Neuronal stem cell (in vitro differentiated cells): ENCODE measurements at places on chromosomes 3 and 15.

GRCh38 chr15:83554558-83554957 lies 99.4 kb upstream of the ADAMTSL3 start:
- no peak for DNase-seq

- DNase-seq = no peak
Observed at GRCh38 chr3:100537646-100538338, 45.4 kb downstream of the TMEM45A start.

- DNase-seq = no peak
Observed at GRCh38 chr3:61358364-61358763, 107.1 kb upstream of the FHIT start.

- DNase-seq = no peak
Observed at GRCh38 chr3:152428577-152428976, 159.8 kb downstream of the MBNL1 start.

DNA sequence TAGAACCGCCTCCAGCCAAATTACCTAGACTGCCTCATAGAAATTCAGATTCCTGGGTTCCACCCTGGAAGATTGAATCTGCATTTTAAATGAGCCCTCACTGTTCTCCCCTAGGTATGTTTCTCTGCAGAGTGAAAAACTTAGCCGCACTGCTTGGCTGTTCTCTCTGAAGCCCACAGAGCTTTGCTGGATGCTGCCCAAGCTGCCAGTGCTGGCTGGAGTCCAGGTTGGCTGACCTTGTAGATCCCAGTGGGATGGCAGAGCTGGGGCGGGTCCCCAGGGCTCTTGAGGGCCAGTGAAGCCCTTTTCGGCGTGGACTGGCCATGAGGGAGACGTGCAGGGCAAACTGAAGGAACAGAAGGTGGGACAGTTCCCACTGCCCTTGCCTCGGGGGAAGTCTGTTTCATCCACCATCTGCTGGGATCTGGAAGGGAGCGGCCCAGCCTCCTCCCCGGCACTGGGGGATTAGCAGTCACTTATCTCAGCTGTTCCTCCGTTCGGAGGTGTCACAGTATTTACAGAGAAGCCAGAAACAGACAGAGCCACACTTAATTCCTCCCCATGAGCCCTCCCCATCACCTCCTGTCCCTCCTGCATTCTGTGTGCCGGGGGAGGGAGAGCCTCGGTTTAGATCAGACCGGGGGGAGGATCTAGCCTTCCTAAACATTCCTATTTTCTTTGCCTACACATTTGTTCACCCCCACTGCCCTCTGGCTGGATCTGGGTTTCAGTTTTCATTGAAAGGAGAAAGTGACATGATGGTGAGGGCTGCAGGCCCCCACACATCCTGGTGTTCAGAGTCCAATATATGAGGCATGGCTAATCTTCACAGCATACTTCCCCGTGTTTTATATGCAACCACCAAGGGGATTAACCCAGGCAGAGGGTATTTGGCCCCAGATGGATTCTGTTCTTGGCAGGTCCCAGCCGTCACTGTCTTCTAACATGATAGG lies 4.1 kb upstream of the ACTC1 start:
- DNase-seq = no peak

DNA sequence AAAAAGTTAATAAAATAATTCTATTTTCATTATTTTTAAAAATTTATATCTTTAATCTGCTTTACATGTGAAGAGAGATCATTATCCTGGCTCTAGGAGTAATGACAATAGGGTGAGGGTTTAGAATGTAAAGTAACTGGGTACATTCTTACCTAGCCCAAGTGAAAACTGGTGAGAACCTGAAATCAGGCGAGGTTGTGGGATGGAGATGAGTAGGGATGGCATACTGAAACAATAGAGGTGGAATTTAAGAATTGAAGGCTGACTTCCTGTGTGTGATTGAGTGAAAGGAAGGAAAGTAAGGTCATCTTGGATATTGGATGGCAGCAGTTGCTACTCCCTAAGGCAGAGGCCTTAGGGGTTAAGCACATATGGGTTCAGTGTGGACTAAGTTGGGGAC lies 82.7 kb downstream of the MYRIP start:
- no peak for DNase-seq

DNA sequence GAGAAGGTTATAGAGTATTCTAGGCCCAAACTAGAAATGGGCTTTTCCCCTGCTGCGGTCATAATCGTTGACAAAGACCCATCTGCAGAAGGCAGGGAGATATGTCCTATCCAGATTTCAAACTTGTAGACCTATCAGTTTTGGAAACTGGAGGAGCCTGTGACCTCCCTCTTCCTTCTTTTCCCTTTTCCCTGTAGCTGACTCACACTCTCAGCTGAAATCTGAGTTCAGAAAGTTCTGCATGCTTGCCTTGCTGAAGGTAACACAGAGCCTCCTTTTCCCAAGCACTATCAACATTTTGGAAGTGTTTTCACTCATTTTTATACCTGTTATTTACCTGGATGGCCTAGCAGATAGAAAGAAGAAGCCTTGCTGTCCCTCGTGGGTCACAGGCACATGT lies 59.1 kb upstream of the PSMD6 start:
- DNase-seq = no peak

- no peak for DNase-seq
Observed at GRCh38 chr3:126466886-126467610, 8.6 kb downstream of the ZXDC start.

GRCh38 chr3:21216598-21216997 lies 534.4 kb downstream of the ZNF385D start:
- no peak for DNase-seq

DNA sequence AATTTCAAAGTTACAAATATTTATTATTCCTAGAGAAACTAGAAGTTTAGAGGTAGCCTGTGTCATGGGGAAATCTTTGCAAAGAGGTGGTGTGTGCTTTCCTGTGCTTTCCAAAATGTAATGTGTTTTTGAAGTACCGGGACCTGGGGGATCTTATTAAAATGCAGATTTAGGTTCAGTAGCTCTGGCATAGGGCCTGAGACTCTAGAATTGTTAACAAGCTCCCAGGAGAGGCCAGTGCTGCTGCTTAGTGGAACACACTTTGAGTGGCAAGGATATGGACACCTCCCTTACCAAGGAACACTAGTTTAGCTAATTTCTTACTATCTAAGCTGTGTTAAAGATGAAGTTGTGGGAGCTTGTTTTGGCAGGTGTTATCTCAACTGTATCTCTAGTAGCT lies 428.9 kb downstream of the VGLL3 start:
- DNase-seq = no peak

DNA sequence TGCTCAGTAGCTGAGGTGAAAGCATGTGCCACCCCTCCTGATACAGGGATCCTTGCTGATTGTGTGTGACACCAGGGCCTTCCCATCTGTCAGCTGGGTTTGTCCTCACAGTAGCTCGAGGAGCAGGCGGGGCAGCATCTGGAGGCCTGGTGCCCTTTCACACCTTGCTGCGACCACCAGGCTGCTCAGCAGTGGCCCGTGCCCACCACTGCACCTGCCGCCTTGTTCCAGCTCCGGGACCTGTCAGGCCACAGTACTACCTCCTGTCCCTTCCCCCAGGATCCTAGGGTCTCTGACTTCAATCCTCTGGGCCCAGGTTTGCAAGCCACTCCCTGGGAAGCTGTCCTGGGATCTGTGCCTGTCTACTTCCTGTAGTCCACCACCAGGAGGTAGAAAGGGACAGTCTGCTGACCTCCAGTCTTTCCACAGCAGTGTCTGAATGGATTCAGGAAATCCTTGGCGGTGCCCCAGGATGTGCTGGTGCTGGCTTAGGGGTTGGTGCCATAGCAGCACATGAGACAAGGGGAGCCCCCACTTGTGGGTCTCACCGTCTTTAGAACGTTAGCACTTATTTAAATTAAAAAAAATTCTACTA lies 27.5 kb downstream of the APBA2 start:
- no peak for DNase-seq

- DNase-seq = no peak
Observed at GRCh38 chr15:63803106-63803886, 30.5 kb downstream of the HERC1 start.

DNA sequence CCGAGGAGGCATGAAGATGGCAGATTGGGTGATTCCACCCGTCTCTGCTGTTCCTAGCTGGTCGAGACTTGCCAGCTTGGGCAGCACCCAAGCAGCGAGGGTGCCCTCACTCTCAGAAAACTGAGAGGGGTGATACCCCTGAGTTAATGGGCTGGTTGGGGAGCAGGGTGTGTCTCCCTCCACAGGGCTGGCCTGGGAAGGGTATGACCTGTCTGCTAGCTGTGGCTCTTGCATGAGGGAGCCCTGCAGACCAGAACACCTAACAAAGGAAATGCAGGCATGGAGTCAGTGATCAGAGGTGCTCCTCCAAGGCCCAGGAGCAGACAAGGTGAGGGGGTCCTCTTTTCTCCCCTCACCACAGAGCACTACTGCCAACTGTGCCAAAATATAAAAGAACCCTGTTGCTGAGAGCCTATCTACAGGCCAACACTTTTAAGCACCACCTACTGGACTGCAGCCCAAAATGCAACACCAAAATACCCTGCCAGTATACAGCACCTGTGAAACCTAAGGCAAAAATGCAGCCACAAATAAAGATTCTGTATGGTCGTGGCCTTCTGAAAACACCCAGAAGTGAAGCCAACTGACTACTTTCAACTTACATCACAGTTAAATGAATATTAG lies 35.8 kb upstream of the PPM1L start:
- DNase-seq = no peak
